ENCODE measurements at places on chromosomes 3 and 15.
A peak's percentile ranks its signal among the peaks of the same experiment; 100 is the strongest.

DNA sequence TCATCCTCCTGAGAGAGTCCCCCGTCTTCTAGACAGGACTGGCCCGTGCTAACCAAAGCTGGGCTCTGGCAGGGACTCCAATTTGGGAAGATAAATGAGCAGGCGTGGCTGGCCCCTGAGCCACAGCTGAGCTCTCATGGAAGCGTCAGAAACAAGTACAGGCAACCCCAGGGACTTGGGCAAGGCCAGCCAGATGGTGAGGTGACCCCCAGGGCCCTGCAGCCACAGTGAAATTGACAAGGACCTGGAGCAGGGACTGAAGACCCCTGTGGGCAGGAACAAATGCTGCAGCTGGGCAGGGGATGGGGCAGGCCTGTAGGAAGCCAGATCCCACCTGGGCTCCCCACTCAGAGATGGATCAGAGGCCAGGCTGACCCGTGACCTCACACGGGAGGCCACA is 32.8 kb upstream of the CGNL1 start:
- no peak for DNase-seq

DNA sequence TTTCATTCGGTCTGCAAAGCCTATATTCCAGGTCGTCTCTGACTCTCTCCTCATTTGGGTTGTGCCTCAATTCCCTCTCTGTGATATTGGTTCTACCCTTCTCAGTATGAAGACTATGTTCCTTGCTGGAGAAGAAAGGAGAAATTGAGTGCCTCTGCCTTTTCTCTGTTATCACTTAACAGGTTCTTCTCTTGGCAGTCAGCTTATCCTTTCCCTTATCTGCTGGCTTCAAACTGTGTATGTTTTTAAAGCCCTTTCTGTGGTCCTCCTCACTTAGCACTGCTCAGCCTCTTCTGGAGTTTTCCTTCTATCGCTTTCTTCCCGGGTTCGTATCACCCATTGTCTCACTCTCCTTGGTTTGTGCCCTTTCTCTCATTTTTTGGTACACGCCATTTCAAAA is 65.3 kb upstream of the FSTL1 start:
- no peak for DNase-seq

GRCh38 chr3:63656786-63657185 is 4.3 kb downstream of the SNTN start:
- DNase-seq = no peak

GRCh38 chr3:184169896-184170875 is 4.5 kb upstream of the AP2M1 start:
- DNase-seq = no peak

DNA sequence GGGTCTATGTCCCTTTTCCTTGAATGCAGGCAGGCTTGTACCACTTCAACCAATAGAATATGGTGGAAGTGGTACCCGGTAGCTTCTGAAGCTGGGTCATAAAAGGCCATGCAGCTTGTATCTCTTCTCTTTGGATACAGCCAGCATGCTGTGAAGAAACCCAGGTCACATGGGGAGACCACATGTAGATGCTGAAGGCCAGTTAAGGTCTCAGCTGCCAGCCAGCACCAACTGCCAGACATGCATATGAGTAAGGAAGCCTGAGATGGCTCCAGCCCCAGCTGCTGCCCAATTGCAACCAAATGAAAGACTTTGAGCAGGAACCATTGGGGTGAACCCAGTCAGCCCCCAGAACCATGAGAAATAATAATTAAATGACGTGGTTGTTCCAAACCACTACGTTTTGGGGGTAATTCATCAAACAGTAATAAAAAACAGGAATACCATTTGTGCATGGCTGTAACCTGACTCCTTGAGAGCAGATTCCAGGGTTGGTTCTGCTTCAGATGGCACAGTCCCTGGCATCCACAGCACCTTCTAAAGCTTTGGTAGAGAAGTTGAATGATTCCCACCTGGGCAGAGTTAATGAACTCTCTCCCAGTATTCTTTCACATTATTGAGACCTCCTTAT is 3.8 kb downstream of the RBP2 start:
- DNase-seq = no peak

DNA sequence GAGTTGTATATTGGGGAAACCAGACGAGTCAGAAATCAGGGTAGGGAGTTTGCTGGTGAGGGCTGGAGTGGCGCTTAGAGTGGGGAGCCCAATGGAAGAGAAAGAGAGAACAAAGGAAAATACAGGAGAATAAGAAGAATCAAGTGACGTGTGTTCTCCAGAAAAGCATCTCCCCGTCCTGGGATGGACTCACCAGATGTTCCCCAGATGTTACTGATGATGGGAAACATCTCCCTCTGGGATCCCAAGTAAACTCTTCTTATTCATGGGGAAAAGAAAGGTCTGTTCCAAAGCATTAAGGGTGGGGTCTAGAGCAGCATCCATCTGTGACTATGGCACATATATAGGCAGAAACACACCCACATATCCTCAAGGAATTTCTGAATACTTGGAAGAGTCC is 3.0 kb upstream of the CSRNP1 start:
- DNase-seq = no peak

- no peak for DNase-seq
Observed at GRCh38 chr15:84878504-84878903, 6.0 kb upstream of the SLC28A1 start.

GRCh38 chr3:149170672-149171071 is 41.2 kb downstream of the HPS3 start:
- DNase-seq = no peak

DNA sequence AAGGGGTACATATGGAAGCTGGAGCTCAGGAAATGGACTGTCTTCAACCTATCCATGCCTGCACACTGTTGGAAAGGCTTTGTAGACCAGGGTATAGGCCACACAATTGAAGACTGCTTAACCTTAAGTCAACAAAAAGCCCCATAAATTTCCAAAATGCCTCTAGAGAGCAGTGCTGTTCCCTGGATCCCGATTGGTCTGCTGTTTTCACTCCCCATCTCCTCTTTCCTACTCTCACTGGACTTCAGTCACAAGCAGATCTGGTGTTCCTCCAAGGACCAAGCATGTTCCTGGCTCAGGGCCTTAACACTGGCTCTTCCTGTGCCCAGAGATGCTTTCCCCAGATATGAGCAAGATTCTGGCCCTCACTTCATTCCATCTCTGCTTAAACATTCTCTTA is 22.8 kb upstream of the LRRC34 start:
- DNase-seq = no peak

- no peak for DNase-seq
Observed at GRCh38 chr15:90266061-90266431, 574 bp downstream of the NGRN start.

GRCh38 chr15:91891788-91892345 is 38.4 kb downstream of the SLCO3A1 start:
- no peak for DNase-seq

DNA sequence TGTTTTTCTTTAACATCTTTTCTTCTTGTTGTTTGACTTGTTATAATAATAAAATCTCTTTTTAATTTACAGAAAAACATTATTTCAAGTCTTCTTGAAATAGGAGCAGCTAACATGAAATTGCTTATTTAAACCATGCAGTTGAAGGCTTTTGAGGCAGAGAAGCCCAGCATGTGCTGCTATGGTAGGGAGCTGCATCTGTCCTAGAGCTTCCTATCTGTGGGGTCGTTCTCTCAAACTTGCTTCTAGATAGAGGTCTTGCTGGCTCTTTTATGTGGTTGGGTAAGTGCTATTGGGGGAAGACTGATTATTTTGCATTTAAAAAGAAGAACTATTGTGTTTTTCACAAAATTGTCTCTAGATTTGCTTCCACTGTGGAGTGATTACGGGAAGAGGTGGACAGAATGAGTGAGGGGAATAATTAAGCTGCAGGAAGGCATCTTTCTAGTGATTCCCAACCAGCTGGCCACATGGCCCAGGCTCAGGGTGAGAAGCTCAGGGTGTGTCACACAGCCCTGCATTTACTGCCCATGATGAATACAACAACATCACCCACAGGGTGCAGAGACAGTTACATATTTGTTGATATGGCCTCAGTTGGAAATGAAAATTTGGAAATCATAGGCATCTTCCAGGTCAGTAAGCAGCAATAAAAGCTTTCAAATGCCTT is 98.7 kb downstream of the CHST2 start:
- DNase-seq = no peak

DNA sequence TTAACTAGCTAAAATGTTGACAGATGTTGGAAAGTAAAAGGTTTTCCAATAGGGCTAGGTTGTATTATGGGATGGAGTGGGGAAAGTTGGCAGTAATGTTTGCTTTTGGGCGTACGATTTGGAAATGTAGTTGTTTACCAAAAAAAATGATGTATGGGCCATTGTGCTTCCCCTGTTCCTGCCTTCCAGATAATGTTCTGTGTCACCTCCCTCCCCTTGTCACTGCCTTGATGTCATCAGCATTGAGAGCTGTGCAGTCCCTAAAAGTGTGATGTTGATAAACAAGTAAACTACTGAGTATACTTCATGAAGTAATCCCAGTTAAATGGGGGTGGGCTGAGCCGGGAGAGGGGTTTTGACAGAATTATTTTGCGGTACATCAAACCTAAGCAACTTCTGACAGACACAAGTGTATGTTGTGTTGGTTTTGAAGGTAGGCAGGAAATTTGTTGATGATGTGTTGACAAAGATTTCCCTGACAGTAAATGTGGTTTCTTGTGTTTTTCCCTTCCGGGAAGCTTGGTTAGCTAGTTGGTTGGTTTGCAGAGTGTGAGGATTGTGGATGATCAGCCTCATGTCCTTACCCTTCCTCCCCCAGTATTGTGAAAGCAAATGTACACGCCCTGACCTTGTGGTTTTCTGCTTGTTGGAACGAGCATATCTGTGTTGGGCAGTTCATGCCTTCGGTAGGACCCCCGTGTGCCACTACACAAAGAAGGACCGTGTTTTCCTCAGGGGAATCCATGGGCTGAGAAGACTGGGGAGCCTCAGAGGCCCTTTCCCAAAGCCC is 87.3 kb downstream of the PGPEP1L start:
- no peak for DNase-seq

DNA sequence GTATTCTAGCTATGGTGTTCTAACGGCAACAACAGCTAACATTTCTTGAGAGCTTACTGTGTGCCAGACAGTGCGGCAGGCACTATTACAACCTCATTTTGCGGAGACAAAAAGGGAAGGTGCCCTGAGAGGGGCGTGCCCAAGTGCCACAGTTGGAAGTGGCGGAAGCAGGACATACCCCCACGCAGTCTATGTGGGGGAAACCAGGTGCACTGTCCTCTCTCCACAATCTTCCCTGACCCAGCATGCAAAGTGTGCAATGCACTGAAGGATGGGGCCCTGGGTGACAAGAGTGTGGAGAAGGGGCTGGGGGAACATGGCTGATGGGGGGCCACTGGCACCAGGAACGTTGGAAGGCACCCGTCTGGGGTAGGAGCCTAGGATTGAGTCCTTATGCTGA is 8.6 kb downstream of the ANP32A start:
- no peak for DNase-seq

- DNase-seq = no peak
Observed at GRCh38 chr15:51270706-51271105, 67.7 kb downstream of the CYP19A1 start.

GRCh38 chr3:134309987-134310700 is 59.5 kb upstream of the RYK start:
- DNase-seq = no peak

- no peak for DNase-seq
Observed at GRCh38 chr15:65426216-65426853, 3.6 kb upstream of the IGDCC4 start.

DNA sequence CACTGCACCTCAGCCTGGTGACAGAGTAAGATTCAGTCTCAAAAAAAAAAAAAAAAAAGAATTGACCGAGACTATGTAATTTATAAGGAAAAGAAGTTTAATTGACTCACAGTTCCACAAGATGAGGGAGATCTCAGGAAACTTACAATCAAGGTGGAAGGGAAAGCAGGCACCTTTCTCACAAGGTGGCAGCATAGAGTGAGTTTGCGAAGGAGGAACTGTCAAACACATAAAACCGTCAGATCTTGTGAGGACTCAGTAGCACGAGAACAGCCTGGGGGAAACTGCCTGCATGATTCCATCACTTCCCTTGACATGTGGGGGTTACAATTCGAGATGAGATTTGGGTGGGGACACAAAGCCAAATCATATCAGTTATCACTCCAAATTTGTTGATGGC is 380.9 kb downstream of the EDEM1 start:
- DNase-seq = no peak

GRCh38 chr3:170205302-170205701 is 16.9 kb upstream of the PRKCI start:
- no peak for DNase-seq

GRCh38 chr3:108388136-108389132 is 92.1 kb downstream of the HHLA2 start:
- DNase-seq = no peak

GRCh38 chr3:42084586-42084985 is 6.6 kb upstream of the TRAK1 start:
- no peak for DNase-seq

DNA sequence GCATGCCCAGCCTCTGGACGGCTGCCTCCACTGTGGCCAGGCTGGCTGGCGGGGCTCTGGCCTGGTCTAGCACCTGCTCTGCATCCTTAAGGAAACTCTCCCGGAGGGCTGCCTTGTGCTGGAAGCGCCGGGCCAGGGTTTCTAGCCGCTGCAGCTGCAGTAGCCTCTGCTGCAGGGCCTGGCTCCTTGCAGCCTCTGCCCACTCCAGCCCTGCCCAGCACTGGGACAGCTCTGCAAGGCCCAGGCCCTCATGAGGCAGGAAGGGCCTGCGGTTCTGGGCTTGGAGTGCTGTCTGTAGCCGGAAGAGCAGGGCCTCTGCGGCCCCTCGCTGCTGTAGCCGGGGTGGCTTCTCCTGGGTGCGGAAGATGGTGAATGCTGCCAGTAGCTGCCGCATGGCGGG is 8.0 kb downstream of the SPTBN5 start:
- no peak for DNase-seq

GRCh38 chr3:14791343-14791945 is 27.3 kb upstream of the FGD5 start:
- no peak for DNase-seq

DNA sequence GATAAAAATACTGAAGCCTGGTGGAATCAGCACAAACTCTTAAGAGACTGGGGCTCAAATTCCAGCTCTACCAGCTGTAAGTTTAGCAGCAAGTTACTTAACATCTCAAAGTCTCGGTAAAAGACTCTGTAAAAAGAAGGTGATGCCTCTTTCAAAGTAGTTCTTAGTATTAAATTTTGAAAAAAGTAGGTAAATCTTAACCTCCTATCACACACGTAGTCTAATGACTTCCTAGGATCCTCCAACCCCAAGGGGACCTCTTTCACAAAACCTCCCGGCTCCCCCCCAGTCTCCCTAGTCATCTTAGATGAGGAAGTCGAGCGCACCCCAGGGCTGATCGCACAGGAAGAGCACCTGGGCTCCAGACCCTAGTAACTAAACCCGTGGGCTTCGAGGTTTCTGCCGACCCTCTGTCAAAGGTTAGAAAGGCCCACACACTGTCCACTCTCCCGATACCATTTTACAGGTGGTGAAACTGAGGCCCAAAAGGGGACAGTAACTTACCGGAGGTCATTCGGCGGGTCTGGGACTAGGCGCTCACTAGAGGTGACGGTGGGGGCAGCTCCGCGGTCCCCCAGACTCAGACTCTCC is 427 bp downstream of the MBD4 start:
- DNase-seq = peak; percentile 76

DNA sequence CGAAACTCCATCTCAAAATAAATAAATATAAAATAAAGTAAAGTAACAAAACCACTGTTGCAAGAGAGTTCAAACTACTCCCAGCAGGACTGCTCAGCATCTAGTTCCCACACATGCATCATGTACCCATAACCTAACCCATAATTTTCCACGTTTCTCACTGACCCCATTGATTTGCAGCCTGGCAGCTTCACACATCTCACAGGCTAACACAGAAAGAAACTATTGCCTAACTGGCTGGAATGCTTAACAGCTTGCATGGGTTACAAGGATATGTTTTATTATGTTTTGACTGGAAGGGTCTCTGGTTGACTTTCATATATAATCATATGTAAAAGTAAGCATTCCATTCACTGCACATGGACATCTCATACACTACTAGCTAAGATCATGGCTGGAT is 55.6 kb upstream of the TBC1D23 start:
- no peak for DNase-seq

All from ascending aorta (tissue), 2 donors.